COR-L47 (cell line): ENCODE measurements at places on chromosomes 5 and 9.

- DNase-seq = no peak
Observed at GRCh38 chr5:36570301-36571095, 35.9 kb upstream of the SLC1A3 start.

DNA sequence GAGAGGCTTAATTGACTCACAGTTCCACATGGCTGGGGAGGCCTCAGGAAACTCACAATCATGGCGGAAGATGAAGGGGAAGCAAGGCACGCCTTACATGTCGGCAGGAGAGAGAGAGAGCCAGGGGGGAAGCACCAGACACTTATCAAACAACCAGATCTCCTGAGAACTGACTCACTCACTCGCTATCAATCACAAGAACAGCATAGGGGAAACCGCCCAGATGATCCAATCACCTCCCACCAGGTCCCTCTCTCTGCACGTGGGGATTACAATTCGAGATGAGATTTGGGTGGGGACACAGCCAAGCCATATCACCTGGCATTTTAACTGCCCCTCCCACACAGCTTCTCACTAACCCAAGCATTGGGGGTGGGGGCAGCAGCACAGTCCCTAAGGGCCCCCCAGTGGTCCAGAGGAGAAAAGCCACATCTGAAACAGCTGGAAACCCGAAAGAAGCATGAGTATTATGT lies 76.1 kb upstream of the ASS1 start:
- no peak for DNase-seq

DNA sequence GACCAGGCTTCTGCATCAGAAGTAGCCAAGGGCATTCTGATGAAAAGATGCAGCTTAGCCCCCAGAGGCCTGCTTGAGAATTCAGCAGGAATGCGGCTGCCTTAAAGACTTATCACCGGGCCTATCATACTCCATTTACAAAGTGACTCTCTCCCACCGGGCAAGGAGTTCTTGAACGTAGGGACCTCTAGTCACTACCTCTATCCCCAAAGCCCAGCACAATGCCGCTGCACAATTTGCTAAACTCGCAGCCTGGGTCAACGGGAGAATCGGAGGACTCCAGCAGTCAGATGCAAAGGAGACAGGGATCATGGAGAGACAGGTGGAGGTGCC lies 661 bp downstream of the PDCL start:
- no peak for DNase-seq

DNA sequence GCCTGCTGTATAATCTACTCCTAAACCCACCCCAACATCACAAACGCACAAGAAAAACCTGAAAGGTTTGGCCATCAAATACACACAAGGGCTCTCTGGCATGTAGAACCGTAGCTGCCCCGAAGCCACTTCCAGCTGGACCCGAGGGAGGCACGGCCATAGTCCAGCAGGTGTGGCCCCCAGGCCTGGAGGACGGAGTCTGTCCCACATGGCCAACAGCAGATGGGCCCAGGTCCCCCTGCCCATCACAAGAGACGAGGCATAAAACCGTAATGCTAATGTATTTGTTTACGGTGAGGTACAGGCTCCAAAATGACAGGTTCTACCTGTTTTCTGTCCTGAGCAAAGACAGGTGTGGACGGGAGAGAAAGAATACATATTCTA lies 234.2 kb downstream of the SYK start:
- DNase-seq = no peak

- no peak for DNase-seq
Observed at GRCh38 chr5:38600329-38601045, 44.0 kb upstream of the LIFR start.

DNA sequence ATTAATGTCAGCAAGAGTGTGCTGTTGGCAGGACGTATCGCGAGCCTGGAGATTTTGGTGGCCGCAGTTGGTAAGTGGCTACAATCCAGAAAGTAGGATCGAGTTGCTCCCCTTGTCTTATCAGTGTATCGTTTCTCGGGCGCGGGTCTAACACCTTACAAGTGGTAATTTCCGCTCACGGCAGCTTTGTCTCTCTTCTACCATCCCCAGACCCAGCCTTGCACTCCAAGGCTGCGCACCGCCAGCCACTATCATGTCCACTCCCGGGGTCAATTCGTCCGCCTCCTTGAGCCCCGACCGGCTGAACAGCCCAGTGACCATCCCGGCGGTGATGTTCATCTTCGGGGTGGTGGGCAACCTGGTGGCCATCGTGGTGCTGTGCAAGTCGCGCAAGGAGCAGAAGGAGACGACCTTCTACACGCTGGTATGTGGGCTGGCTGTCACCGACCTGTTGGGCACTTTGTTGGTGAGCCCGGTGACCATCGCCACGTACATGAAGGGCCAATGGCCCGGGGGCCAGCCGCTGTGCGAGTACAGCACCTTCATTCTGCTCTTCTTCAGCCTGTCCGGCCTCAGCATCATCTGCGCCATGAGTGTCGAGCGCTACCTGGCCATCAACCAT lies 1.1 kb downstream of the PTGER4 start:
- no peak for DNase-seq

- DNase-seq = no peak
Observed at GRCh38 chr5:180034564-180034963, 37.0 kb downstream of the RNF130 start.
